ENCODE measurements at places on chromosomes 2 and 18. TPM values are rescaled to one million over a fixed set of nuclear protein-coding genes. Genes with fewer than 3 reads are reported as not detected.

Gene KANSL1L
- total RNA-seq, result 39.6 TPM

Gene POTEI
- not detected for total RNA-seq

DNA sequence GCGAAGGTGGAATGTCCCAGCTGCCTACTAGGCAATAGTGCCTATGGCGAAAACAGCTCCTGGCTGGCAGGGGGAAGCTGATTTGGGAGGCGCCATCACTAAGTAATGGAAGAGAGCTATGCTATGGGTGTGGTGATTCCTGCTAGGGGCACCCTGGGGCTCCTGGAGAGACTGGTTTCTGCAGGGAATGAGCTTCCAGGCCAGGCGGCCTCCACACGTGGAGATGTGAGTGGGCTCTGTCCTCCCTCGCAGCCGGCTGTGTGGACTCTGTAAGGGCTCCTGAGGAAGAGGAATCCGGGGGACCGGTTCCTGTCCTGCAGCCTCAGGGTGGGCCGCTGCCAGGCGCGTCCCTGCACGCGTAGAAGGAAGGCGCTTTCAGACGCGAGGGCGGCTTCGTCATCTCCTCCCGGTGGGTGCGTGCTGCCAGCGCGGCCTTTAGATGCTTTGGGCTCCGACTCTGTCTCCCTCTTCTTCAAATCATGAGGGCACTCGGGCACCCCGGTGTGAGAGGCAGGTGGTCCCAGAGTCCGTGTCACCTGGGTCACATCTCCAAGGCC is 55.5 kb upstream of the ANKRD62 start:
- H3K4me1 ChIP-seq, result no peaks in the 10 kb centered on the region
- H3K27me3 ChIP-seq, result no peaks in the 10 kb centered on the region
- no peak for DNase-seq
- no peaks in the 10 kb centered on the region for H3K36me3 ChIP-seq

DNA sequence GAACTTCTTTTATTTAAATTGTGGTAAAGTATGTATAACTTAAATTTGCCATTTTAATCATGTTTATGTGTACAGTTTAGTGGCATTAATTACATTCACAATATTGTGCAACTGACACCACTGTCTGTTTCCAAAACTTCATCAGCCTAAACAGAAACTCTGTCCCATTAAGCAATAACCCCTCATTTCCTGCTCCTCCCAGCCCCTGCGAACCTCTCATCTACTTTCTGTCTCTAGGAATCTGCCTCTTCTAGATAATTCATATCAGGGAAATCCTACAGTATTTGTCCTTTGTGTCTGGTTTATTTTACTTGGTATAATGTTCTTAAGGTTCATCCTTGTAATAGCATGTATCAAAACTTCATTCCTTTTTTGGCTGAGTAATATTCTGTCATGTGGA is 75.1 kb downstream of the BOLA3 start:
- no peaks in the 10 kb centered on the region for H3K4me1 ChIP-seq
- no peaks in the 10 kb centered on the region for H3K27me3 ChIP-seq
- H3K4me3 ChIP-seq, result no peak overlapping the region
- no peak for DNase-seq
- H3K27ac ChIP-seq, result no peak overlapping the region

Gene IL1RL1
- total RNA-seq, result 3.4 TPM

Gene TUBA4B
- not detected for total RNA-seq

GRCh38 chr2:60280238-60280637 is 273.2 kb downstream of the BCL11A start:
- DNase-seq, result no peak
- no peak overlapping the region for H3K4me3 ChIP-seq
- H3K27me3 ChIP-seq, result no peaks in the 10 kb centered on the region
- H3K4me1 ChIP-seq, result no peaks in the 10 kb centered on the region
- H3K36me3 ChIP-seq, result no peaks in the 10 kb centered on the region

DNA sequence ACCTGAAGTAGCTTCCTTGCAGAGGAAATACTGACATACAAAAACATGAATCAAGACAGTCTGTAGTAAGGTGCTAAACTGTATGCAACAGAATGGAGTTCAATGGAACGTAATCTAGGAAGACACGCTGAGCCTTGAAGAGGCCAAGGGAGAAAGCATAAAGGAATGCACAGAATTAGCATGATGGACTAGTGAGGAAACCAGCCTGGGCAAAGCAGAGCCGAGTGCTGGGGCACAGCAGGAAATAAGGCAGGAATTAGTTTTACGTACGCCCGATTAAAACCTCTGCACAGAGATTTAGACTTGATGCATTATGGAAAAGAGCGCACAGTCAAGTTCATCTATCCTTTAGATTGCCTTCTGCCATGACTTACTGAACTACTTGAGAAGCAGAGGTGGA is 200.3 kb downstream of the DLGAP1 start:
- DNase-seq, result no peak
- H3K27ac ChIP-seq, result no peak overlapping the region
- H3K27me3 ChIP-seq, result no peaks in the 10 kb centered on the region
- H3K4me3 ChIP-seq, result no peak overlapping the region
- no peaks in the 10 kb centered on the region for H3K4me1 ChIP-seq
- H3K36me3 ChIP-seq, result no peaks in the 10 kb centered on the region

- peaks cover 19% of the 10 kb centered on the region for H3K4me1 ChIP-seq
- no peaks in the 10 kb centered on the region for H3K27me3 ChIP-seq
- DNase-seq, result peak; percentile 77
- H3K36me3 ChIP-seq, result no peaks in the 10 kb centered on the region
- H3K4me3 ChIP-seq, result no peak overlapping the region
These were observed 94.1 kb upstream of the SLC14A2 start for GRCh38 chr18:45521136-45521535.

GRCh38 chr18:43574974-43575373 is 297.7 kb upstream of the SYT4 start:
- H3K4me1 ChIP-seq, result no peaks in the 10 kb centered on the region
- no peak overlapping the region for H3K27ac ChIP-seq
- no peaks in the 10 kb centered on the region for H3K27me3 ChIP-seq
- H3K36me3 ChIP-seq, result no peaks in the 10 kb centered on the region

Gene CRACDL
- 51.9 TPM for total RNA-seq

DNA sequence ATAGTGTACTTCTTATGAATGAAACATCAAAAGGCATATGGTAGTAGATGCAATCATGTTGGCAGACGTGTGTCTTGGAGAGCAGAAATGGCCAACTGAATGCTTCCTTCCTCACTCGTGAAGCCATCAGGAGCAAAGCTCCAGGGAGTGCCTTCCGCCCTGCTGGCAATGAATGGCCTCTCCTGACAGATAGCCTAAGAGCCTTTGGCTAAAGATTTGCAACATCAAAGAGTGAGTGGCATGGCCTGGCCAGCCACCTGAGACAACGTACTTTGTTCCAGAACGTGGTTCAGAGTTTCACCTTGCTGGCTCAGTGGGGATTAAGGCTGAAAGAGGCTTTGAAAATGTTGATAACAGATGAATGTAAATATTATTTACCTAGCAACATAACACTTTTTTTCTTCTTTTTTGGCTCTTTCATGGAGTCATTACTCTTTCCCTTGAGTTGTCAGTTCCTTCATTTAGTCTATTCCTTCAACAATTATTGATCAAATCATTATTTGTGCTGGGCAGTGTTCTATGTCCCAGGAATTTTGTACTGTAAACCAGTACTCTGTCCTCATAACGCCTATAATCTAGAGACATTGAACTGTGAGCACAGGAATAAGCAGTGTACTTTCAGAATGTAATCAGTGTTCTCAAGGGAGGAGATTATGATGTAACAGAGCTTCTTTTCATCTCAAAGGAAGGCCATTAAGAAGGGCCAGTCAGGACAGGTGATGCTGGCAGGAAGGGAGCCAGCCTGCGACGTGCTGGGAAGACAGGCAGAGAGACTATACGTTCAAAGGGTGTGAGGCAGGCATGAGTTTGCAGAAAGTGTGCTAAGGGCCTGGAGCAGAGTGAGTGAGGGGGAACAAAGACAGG is 59.4 kb upstream of the SH3RF3 start:
- H3K4me1 ChIP-seq, result no peaks in the 10 kb centered on the region
- H3K27me3 ChIP-seq, result no peaks in the 10 kb centered on the region
- no peaks in the 10 kb centered on the region for H3K36me3 ChIP-seq
- no peak overlapping the region for H3K27ac ChIP-seq
- no peak overlapping the region for H3K4me3 ChIP-seq

DNA sequence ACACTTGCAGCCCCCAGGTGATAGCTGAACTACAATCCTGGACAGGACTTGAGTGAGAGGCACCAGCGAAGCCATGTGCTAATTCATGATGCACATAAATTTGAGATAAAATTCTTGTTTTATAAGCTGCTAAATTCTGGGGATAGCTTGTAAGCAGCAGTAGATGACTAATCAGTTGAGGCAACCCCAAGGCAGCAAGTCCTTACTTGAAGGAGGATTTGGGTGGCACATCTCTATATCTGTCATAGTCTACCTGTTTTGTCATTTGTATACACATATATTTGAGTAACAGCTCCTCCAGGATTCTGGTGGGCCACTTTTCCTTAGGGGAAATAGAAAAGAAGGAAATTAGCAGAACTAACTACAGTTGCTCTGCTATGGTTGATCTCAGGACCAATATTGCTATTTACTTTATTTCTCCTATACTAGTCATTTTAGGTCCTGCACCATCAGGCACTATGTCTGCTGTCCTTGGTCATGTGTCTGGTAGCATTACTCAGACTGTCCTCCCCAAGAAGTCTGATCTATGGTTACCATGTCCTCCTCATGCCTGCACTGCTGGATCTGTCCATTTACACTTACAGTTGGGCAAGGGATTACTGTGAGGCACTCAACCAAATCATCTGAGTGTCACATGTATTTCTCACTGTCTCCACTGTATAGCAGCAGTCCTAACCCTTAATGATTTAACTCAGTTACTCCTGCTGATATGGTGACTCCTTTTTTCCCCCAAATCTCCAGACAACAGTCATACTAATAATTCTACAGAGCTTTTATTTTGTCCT is 436.0 kb upstream of the CWC22 start:
- no peaks in the 10 kb centered on the region for H3K36me3 ChIP-seq
- no peak for DNase-seq
- no peaks in the 10 kb centered on the region for H3K27me3 ChIP-seq
- no peak overlapping the region for H3K4me3 ChIP-seq

- no peak for DNase-seq
- no peaks in the 10 kb centered on the region for H3K36me3 ChIP-seq
- no peaks in the 10 kb centered on the region for H3K4me1 ChIP-seq
- H3K27me3 ChIP-seq, result no peaks in the 10 kb centered on the region
- no peak overlapping the region for H3K27ac ChIP-seq
- H3K4me3 ChIP-seq, result no peak overlapping the region
These were observed 61.0 kb downstream of the AQP4 start for GRCh38 chr18:26804519-26804918.

DNA sequence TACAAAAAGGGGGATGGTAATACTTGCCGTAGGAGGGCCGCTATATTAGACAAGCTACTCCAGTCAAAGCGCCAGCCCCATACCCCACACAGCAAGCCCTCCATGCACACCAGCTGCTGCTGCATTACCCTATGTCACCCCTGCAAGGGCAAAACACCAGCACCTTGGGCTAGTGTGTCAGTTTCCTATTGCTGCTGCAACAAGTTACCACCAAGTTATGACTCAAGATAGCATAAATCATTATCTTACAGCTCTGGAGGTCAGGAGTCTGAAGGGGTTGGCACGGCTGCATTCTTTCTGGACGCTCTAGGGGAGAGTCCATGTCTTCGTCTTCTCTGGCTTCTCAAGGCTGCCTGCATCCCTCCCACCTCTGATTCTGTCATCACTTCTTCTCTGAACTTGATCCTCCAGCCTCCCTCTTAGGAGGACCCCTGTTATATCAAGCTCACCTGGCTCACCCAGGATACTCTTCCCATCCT is 88.6 kb upstream of the ACAA2 start:
- H3K27ac ChIP-seq, result no peak overlapping the region
- no peaks in the 10 kb centered on the region for H3K4me1 ChIP-seq
- H3K27me3 ChIP-seq, result no peaks in the 10 kb centered on the region
- DNase-seq, result no peak
- H3K36me3 ChIP-seq, result no peaks in the 10 kb centered on the region

DNA sequence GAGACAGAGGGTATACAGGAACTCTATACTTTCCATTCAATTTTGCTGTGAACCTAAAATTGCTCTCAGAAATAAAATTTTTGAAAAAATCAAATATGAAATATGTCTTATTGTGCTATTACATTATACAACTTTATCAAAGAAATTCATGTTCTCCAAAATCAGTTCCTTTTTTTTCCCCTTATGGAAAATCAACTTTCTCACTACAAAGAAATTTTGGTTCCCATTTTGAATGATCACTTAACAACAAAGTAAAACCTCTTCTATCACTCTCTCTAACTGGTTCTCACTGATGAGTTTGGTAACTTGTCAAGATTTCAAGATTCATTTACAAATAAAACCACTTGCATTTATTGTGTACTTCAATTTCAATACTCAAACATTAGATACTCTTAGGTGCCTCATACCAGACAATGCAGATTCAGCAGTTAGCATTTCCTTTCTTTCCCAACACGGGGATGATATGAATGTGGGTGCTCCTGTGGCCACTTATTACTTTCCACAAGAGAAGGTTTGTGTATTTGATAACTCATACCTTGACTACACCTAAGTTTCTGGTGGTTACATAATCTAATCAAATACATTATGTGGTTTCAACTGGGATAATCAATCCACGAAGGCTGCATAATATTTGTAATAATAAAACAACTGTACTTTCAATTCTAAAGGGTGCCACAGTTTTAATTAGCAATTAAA is 6.4 kb downstream of the PSME4 start:
- no peaks in the 10 kb centered on the region for H3K27me3 ChIP-seq
- peaks cover 3% of the 10 kb centered on the region for H3K4me1 ChIP-seq
- DNase-seq, result no peak

DNA sequence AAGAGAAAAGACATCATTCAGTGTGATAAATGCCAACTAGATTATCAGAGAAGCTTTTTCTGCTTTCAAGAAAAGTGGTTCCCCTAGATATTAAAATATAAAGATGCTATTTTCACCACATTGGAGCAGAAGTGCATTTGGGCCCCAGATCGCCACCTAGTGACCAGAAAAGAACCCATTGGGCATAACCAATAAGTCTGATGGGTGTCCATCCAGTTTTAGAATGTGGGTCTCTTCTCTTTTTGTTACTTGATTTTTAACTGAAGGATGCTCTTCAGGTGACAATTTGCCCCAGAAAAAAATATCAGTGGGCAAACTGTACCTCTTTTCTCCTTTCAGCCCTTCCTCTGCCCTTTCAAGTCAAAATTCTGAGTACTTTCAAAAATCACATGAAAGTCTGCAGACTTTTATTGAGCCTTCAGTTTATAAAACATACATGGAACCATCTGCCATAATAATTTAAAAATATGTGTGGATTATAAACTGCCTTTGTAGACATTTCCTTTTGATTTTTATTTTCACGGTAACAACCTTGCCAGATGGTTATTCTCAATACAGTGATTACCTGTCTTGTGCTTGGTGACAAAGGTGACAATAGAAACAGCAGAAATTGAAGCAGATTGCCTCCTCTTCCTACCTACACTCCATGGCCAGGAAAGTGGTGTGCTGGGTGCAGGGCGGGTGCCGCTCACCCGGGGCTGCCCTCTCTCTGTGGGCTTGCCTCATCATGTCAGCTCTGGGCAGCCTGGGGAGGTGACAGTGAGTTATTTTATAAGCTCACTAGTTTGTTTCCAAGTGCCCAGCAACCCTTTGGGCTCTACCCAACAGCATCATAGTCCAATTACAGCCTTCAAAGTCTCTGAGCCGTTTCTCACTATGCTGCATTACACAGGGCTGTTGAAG is 124.5 kb downstream of the DCDC2C start:
- DNase-seq, result no peak
- H3K4me3 ChIP-seq, result no peak overlapping the region
- no peaks in the 10 kb centered on the region for H3K27me3 ChIP-seq
- H3K36me3 ChIP-seq, result no peaks in the 10 kb centered on the region
- no peak overlapping the region for H3K27ac ChIP-seq
